ENCODE measurements at places on chromosomes 1 and 21. TPM values are rescaled to one million over a fixed set of nuclear protein-coding genes. Genes with fewer than 3 reads are reported as not detected.

SPAG17 gene
- polyA plus RNA-seq: 0.27 TPM

SPTA1 gene
- polyA plus RNA-seq: 0.28 TPM

LIPI gene
- polyA plus RNA-seq: not detected

ZNF593OS gene
- 0.59 TPM for polyA plus RNA-seq

MTARC1 gene
- 80.6 TPM for polyA plus RNA-seq
